Right cardiac atrium (tissue), 5 donors: ENCODE measurements at places on chromosomes 6 and 20. TPM values are rescaled to one million over a fixed set of nuclear protein-coding genes. Genes with fewer than 3 reads are reported as not detected.

The ISM1 gene
- total RNA-seq = 1.9 TPM

The ACOT8 gene
- 31.5 TPM for total RNA-seq

The CD109 gene
- total RNA-seq = 34.7 TPM

The ATP9A gene
- total RNA-seq = 23.9 TPM

The CCHCR1 gene
- total RNA-seq = 13.4 TPM

The PTPRK gene
- 45.4 TPM for total RNA-seq

The SLA2 gene
- 0.28 TPM for total RNA-seq

The ZNF831 gene
- total RNA-seq = 0.17 TPM

The PARD6B gene
- total RNA-seq = 3.7 TPM

The WFDC10B gene
- not detected for total RNA-seq

The MAS1 gene
- 0.06 TPM for total RNA-seq

The SOBP gene
- 20.6 TPM for total RNA-seq

The BPIFB1 gene
- total RNA-seq = not detected

The TRIM31 gene
- total RNA-seq = not detected

The TBXT gene
- not detected for total RNA-seq

The PTP4A1 gene
- total RNA-seq = 28.5 TPM

The VSTM2L gene
- 124 TPM for total RNA-seq

The TRIM15 gene
- total RNA-seq = not detected

The SPEF1 gene
- not detected for total RNA-seq

The EYS gene
- total RNA-seq = not detected

The CD93 gene
- 25.6 TPM for total RNA-seq

The SLC24A3 gene
- 0.57 TPM for total RNA-seq

The SPATA25 gene
- total RNA-seq = 1.9 TPM

The TMEM63B gene
- total RNA-seq = 43.3 TPM

The IP6K3 gene
- total RNA-seq = 26.1 TPM

The CLIC5 gene
- total RNA-seq = 124 TPM

The GPLD1 gene
- 1.2 TPM for total RNA-seq
